ENCODE measurements at places on chromosomes 3 and 15. TPM values are rescaled to one million over a fixed set of nuclear protein-coding genes. Genes with fewer than 3 reads are reported as not detected.
A peak's percentile ranks its signal among the peaks of the same experiment; 100 is the strongest.

The CCDC14 gene
- 12.4 TPM for polyA plus RNA-seq

The BLM gene
- 2.9 TPM for polyA plus RNA-seq

The ACP3 gene
- polyA plus RNA-seq = 5.2 TPM

The RHO gene
- polyA plus RNA-seq = not detected

The TMCC1 gene
- polyA plus RNA-seq = 7.0 TPM

The PPP2R3A gene
- 6.7 TPM for polyA plus RNA-seq

DNA sequence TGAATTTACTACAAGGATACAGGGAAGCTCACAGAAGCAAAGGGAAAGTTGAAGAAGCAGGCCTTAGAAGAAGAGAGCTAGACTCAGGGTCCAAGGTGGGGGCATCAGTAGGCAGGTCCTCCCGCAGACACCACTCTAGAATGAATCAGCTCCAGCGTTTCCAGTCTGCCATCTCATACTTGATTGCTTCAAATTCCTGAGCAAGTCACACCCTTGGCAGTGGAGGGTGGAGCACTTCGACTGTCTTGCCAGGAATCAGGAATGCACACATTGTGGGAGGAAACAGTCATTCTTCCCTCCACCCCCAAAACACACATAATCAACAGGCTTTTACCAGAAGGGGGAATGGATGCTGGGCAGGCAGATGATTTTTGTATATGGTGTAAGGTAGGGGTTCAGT, 78.5 kb downstream of the CHCHD6 start:
- no peaks in the 10 kb centered on the region for H3K36me3 ChIP-seq
- H3K27me3 ChIP-seq = no peaks in the 10 kb centered on the region
- peak; percentile 63 for DNase-seq
- peak overlapping the region; percentile 94 for H3K27ac ChIP-seq

GRCh38 chr15:58773024-58773423, 1.9 kb downstream of the MINDY2 start:
- peak overlapping the region; percentile 54 for H3K4me3 ChIP-seq
- no peak for DNase-seq
- no peaks in the 10 kb centered on the region for H3K36me3 ChIP-seq
- H3K27me3 ChIP-seq = no peaks in the 10 kb centered on the region

GRCh38 chr15:27133249-27133648, 162.3 kb downstream of the GABRG3 start:
- H3K36me3 ChIP-seq = no peaks in the 10 kb centered on the region
- DNase-seq = no peak
- H3K27ac ChIP-seq = no peak overlapping the region
- no peaks in the 10 kb centered on the region for H3K27me3 ChIP-seq

GRCh38 chr3:44906997-44907396, 32.6 kb downstream of the TGM4 start:
- H3K4me1 ChIP-seq = no peaks in the 10 kb centered on the region
- no peak for DNase-seq
- H3K27ac ChIP-seq = no peak overlapping the region
- no peaks in the 10 kb centered on the region for H3K36me3 ChIP-seq
- H3K27me3 ChIP-seq = no peaks in the 10 kb centered on the region
- H3K4me3 ChIP-seq = no peak overlapping the region

- no peaks in the 10 kb centered on the region for H3K27me3 ChIP-seq
- H3K4me3 ChIP-seq = no peak overlapping the region
- H3K27ac ChIP-seq = no peak overlapping the region
- DNase-seq = peak; percentile 8
- no peaks in the 10 kb centered on the region for H3K36me3 ChIP-seq
These were observed 672.2 kb downstream of the DIPK2A start for GRCh38 chr3:144643771-144644198.

- no peak for DNase-seq
- H3K4me1 ChIP-seq = no peaks in the 10 kb centered on the region
- H3K27me3 ChIP-seq = no peaks in the 10 kb centered on the region
- H3K36me3 ChIP-seq = no peaks in the 10 kb centered on the region
These were observed 138.9 kb upstream of the SLC7A14 start for GRCh38 chr3:170724599-170725280.

DNA sequence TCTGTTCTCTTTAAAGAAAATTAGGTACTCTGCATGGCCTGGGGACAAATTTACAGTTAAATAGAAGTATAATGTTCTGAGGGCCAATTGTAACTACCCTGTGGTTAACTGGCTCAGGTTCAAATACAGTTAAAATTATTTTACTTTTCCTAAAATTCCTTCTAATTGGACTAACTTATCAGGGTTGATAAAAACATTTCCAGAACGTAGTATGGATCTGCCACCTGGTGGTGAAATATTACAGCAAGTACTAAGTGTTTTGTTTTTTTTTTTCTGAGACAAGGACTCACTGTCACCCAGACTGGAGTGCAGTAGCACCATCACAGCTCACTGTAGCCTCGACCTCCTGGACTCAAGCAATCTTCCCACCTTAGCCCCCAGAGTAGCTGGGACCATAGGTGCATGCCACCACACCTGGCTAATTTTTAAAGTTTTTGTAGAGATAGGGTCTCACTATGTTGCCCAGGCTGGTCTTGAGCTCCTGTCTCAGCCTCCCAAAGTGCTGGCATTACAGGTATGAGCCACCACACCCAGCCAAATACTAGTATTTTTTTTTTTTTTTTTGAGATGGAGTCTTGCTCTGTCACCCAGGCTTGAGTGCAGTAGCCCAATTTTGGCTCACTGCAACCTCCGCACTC, 29.2 kb downstream of the NEO1 start:
- H3K4me1 ChIP-seq = no peaks in the 10 kb centered on the region
- H3K4me3 ChIP-seq = no peak overlapping the region
- peak; percentile 69 for DNase-seq
- no peaks in the 10 kb centered on the region for H3K27me3 ChIP-seq

GRCh38 chr3:150469931-150470740, 62.0 kb downstream of the TSC22D2 start:
- peaks cover 10% of the 10 kb centered on the region for H3K4me1 ChIP-seq
- H3K27ac ChIP-seq = peak overlapping the region; percentile 95
- H3K36me3 ChIP-seq = peaks cover under 1% of the 10 kb centered on the region
- H3K4me3 ChIP-seq = no peak overlapping the region

- no peaks in the 10 kb centered on the region for H3K27me3 ChIP-seq
- no peaks in the 10 kb centered on the region for H3K4me1 ChIP-seq
- no peaks in the 10 kb centered on the region for H3K36me3 ChIP-seq
- no peak overlapping the region for H3K27ac ChIP-seq
- no peak overlapping the region for H3K4me3 ChIP-seq
These were observed 346.2 kb downstream of the GRM7 start for GRCh38 chr3:7207125-7207524.

DNA sequence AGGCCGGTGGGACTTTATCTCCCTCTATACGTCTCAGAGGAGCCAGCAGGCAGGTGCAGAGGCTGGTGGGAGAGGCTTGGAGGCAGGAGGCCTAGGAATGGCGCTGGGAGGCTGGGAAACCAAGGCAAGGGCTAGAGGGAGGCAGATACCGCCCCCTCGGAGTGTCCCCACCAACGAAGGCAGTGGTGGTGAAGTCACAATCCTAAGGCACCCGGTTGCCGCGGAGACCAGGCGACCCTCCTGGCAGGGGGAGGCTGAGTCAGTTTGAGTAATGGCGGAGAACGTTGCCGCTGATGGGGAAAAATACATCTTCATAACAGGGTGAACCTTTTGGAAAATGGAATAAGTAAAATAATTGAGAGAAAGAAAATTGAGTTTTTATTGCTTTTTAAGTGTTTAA, 29.9 kb upstream of the CACNA2D2 start:
- no peak overlapping the region for H3K4me3 ChIP-seq
- peaks cover 20% of the 10 kb centered on the region for H3K27me3 ChIP-seq
- peaks cover 4% of the 10 kb centered on the region for H3K4me1 ChIP-seq
- H3K27ac ChIP-seq = no peak overlapping the region
- no peaks in the 10 kb centered on the region for H3K36me3 ChIP-seq

DNA sequence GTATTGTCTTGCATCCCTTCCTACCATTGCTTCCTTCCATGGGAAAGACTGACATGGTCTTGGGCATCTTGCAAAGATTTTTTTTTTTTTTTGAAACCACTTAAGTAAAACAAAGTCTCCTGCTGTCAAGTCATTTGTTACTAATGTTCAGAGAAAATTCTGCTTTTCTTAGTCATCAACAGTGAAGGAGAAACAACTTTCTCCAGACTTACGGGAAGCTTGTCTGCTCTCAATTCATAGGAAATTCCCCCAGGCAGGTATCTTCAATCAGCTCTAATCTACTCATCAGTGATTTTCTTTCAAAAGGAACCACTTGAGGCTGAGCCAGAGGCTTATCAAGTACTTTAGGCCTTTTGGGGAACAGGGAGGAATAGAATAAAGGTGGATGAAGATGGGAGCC, 15.9 kb upstream of the DRD3 start:
- H3K4me1 ChIP-seq = no peaks in the 10 kb centered on the region
- no peak overlapping the region for H3K4me3 ChIP-seq
- H3K27me3 ChIP-seq = no peaks in the 10 kb centered on the region
- no peak for DNase-seq
- H3K36me3 ChIP-seq = no peaks in the 10 kb centered on the region

DNA sequence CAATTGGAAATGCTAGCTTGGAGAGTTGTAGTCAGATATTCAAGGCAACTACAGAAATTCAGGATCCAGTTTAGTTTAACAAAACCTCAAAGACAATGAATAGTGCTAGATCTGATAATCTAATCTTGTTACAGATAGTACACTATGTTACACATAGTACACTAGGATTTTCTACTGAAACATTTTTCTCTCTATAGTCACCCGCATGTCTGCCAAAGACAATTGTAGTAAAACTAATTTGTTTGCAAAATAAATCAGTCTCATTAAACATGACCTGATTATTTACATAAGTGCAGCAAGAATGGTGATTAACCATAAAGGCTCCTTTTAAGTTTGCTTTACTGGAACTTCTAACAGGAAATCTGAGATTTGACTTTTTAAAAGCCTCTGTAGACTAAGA, 52.0 kb downstream of the ILDR1 start:
- no peaks in the 10 kb centered on the region for H3K4me1 ChIP-seq
- H3K36me3 ChIP-seq = no peaks in the 10 kb centered on the region
- no peak for DNase-seq
- H3K27me3 ChIP-seq = no peaks in the 10 kb centered on the region

DNA sequence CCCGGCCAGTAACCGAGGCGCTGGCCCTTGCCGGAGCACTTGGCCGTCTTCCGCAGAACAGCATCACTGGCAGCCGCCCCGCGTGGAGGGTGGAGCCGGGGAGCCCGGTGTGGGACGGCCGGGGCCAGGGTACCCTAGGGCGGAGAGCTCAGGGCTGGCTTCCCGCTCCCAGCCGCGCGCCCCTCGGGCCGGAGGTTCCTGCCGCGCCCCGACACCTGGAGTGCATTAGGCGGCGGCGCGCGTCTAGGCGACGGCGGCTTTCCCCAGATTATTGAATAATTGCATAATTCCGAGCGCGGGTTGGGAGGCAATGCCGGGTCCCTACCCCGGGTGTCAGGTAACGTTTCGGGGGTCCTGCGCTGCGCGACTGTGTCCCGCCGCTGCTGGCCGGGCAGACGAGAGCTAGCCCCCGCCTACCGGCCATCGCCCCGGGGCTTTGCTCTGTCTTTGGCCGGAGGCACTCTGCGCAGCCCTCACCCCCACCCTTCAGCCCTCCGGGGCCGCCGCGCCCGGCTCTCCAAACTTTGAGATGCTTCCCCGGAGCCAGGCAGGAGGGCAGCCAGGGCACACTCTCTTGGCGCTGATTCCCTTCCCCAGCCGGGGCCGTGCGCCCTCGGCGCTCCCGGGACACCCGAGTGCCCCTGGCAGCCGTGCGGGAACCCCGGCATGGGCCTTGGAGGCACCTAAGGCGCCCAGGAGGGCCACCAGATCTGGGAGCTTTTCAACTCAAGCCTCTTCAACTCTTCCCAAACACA, 749 bp downstream of the ITGA11 start:
- peaks cover 12% of the 10 kb centered on the region for H3K4me1 ChIP-seq
- peak; percentile 40 for DNase-seq
- peak overlapping the region; percentile 51 for H3K4me3 ChIP-seq

DNA sequence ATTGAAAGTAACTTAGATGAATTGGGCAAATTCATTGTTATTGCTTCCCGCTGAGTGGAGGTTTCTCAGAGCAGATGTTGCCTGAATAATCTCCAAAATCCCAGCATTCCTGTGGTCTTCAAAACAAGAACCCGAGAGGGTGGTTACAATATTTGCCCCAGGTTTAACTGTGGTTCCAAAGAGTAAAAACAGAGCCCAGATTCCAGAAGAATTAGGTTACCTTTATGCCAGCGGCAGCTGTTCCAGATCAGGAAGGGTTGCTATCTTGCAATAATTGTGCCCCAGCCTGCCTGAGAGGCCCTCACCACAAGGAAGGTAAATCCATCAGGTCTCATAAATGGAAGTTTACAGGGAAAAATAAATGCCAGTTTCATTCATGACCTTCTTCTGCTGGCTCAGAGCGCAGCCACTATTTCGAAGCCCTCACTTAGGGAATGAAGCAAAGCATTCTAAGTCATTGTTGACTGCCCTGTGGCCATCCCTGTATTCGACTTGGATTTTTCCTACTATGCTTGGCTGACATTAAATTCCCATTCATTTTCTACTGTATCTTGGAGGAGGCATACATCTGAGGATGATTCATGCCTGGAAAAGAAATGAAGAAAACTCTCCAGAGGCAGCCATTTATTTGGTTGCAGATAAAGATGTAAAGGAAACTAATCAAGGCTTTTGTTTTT, 54.6 kb downstream of the SSUH2 start:
- no peaks in the 10 kb centered on the region for H3K36me3 ChIP-seq
- H3K27me3 ChIP-seq = no peaks in the 10 kb centered on the region
- H3K27ac ChIP-seq = no peak overlapping the region
- DNase-seq = no peak
- no peak overlapping the region for H3K4me3 ChIP-seq
- H3K4me1 ChIP-seq = peaks cover 7% of the 10 kb centered on the region

GRCh38 chr3:15794303-15794771, 3.4 kb downstream of the ANKRD28 start:
- H3K4me1 ChIP-seq = peaks cover 9% of the 10 kb centered on the region
- no peaks in the 10 kb centered on the region for H3K36me3 ChIP-seq
- H3K27ac ChIP-seq = peak overlapping the region; percentile 86
- DNase-seq = no peak
- peak overlapping the region; percentile 19 for H3K4me3 ChIP-seq

DNA sequence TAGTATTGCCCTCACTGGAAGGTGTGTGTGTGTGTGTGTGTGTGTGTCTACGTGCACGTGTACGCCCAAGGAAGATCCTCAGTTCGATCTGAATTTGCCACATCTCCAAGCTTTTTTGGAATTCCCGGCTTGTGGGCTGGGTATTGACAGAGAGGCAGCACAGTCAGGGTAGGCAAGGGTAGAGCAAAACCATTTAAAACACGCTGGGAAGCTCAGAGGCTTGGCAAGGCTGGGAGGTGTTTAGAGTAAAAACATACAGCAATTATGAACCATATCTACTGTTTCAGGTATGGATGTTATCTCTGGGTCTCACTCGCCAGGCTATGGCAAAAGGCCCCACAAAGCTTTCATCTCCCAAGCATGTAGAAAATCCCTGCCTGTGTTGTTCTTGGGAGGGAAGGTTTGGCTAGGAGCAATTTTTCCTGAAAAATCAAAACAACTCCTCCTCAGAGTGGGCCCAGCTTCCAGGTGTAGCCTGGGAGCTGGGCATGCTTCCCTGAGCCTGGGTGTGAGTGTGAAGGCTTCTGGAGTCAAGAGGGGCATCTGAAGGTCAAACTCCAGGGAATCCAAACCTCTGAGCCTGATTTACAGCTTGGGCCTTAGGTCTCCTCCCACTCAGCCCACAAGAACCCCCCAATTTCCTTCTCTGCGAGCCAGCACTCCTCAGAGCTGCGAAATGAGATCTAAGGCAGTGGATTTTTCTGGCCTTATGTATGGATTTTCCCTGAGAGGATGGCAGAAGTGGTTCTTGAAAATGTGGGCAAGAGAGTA, 244.8 kb upstream of the TPRG1 start:
- DNase-seq = no peak
- H3K4me1 ChIP-seq = peaks cover 4% of the 10 kb centered on the region
- H3K36me3 ChIP-seq = no peaks in the 10 kb centered on the region
- H3K27me3 ChIP-seq = no peaks in the 10 kb centered on the region

Data from hepatocyte (in vitro differentiated cells).